Naive thymus-derived CD8-positive, alpha-beta T cell (primary cell): ENCODE measurements at places on chromosomes 5 and 9.

GRCh38 chr9:96137671-96138429, 164.1 kb downstream of the HSD17B3 start:
- DNase-seq: no peak

DNA sequence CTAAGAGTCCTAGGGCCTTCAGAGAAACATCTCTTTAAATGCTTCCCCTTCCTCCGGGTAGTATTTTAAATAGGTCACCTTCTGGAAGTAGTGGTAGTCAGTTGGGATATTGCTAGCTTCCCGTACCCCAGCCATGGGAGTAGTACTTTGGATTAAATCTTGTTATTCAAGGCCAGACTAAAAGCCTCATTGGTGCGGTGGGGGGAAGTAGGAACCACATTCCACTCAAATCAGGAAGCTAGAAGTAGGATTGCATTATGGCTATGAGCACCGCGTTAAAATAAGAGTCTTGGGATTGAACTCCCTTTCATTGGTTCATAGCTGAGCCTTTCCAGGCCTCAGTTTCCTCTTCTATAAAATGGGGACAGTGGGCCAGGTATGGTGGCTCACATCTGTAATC, 6.7 kb downstream of the KCNIP1 start:
- no peak for DNase-seq

DNA sequence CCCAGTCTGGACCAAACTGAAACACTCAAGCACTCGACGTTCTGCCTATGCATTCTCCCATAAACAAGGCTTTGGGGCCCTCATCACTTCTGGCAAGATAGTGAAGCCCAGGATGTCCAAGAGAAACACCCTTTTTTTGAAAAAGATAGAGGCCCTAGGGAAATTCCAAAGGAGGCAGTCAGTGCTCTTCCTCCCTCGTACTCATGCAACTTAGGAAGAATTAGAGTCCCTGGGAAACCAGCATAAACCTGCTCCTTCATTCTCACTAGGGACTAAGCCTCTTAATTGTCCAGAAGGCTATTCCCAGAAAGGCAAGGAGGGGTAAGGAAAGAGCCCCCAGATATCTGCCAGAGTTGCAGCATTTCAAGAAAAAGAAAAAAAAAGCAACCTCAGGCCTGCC, 7.8 kb upstream of the RUSC2 start:
- no peak for DNase-seq

DNA sequence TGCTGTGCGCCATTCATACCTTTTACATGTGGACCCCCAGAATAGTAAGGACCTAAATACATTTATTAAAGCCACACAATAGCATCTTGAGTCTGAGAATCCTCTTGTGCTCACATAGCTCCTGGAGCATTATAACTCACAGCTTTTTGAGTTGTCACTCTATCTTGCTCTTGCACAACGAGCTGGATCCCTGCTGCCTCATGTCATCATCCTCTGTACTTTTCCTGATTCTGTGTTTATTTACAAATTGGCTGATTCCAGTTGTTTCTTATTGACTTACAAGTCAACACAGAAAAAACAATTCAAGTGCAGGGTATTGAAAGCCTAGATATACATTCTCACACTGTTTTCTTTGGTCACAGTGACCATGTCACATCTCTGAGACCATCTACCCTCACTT, 112.9 kb downstream of the SLC1A3 start:
- no peak for DNase-seq

DNA sequence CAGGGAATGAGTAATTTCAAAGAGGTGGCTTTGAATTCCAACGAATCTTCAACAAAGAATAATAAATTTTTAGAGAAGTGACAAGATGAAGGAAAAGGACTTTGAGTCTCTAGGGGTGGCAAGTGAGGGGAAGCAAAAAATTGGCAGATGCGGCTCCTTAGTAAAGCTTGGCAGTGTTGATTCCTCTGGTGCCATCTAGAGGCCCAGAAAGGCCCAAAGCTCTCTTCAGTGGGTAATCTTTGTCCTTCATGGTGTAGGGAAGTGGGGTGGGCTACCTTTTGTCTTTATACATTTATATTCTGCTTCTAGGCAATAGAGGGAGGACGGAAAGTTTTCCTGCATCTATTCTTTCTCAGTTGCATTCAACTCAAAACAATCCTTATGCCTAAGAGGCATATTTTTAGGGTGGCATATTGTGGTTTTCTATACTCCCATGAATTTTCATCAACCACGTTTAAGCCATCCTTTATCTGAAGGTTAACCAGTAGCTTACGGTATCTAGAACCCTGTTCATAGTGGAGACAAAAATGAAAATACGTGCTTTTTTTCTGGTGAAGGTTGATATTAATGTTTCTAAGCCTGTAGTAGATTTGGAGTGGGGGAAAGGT, 17.5 kb upstream of the ROPN1L start:
- peak; percentile 31 for DNase-seq

GRCh38 chr9:35691334-35691650, 1.6 kb upstream of the TPM2 start:
- DNase-seq: no peak
